ENCODE measurements at places on chromosomes 3 and 15.

DNA sequence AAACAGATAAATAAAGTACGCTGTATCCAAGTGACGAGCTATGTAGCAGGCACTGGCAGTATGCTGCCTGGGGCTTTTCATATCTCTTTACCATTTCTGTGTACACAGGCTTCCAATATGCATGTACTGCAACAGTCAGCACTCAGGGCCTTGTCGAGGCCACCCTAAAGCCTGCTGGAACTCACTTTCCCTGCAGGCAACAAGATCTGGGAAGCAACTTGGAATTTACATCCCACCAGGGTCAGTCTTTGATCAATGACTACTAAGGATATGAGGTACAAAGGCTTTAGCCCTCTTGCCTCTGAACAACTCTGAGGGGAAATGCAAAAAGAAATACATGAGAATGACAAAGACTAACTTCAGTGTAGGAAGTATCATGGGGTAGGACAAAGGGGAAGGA is 101.8 kb upstream of the ARL6 start:
- DNase-seq, result no peak

- no peak for DNase-seq
Measured at GRCh38 chr3:125594581-125595011, 701 bp downstream of the OSBPL11 start.

GRCh38 chr3:67357610-67358458 is 296.6 kb downstream of the SUCLG2 start:
- no peak for DNase-seq

DNA sequence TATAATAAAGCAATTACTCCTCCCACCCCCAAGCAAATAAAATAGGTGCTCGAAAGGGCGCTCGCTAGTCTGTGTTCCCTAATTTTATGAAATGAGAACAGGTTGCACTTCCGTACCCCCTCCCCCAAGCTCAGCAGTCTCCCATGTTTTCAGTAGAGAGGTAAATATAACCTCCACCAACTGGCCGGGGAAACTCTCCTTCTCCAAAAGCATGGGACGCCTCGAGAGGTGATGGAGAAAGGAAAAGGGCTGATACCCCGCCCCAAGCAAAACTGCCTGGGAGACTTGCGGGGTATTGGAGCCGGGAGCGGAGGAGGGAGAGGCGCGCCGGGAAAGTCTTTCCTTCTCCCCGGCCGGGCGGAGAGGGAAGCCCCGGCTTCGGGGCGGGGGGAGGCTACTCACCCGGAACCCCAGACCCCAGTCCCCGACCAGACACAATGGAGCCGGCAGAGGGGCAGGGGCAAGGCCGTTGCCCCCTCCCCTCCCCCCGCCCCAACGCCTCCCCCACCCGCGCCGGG is 605 bp downstream of the DCUN1D1 start:
- DNase-seq, result no peak

DNA sequence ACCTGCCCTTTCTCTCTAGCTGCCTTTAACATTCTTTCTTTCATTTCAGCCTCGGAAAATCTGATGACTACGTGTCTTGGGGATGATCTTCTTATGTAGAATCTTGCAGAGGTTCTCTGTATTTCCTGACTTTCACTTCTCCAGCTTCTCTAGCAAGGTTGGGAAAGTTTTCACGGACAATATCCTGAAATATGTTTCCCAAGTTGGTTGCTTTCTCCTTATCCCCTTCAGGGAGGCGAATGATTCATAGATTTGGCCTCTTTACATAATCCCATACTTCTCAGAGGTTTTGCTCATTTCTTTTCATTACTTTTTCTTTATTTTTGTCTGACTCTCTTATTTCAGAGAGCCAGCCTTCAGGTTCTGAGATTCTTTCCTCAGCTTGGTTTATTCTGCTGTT is 62.1 kb upstream of the CCDC54 start:
- no peak for DNase-seq

DNA sequence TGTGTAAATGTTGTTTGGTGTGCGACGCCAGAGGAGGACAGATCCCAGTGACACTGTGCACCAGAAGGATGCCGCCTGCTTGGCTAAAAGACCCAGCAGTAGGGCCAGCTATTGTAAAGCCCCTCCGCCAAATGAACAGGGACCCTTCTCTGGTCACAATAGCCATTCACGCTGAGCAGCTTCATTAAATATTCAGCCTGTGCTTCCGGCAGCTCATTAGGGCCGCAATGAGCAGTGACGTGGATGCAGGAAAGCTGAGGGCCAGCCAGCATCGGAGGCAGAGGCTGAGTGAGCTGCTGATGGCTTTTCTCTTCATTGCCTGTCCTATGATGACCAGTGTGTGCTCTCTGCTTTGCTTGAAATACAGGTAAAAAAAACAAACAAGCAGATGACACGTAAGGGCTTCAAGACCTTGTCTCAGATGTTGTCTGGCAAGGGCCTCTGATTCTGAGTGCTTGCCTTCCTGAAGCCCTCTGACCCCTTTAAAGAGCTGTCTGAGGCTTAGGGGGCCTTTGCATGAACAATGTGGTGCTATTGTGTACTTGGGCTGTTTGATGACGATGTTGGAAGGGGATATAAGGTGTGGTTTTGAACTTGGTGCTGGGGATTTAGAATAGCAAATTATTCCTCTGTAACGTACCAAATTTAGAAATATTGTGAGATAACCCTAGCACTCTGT is 130.4 kb downstream of the FEZF2 start:
- no peak for DNase-seq

DNA sequence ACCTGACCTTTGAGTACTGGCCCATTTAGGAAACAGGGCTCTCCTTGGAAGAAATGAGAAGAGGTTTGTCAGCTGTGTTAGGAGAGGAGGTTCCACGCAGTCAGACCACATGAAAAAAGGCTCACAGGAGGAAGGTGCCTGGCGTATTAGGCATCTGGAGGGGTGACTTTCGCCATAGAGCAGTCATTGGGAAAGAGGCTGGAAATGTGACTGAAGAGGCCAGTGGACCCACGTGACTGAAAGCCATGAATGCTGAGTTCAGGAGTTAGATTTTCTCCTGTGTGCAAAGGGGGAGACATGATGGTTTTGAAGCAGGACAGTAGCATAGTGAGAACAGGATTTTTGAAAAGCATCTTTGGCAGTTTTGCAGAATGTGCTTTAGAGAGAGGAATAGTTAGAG is 29.7 kb upstream of the RNF7 start:
- no peak for DNase-seq

DNA sequence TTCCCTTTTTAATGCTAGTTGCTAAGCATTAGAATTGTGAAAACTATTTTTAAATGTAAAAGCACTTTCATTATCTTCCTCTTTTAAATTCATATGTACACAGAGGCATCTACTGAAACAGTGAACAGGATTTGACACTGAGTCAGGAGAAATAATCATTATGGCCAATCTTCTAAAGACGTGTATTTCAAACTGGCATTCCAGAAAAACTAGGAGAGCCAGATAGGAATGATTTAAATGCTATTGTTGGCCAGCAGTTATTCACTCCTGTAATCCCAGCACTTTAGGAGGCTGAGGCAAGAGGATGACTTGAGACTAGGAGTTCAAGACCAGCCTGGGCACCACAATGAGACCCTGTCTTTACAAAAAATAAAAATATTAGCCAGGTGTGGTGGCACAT is 67.6 kb upstream of the RAP2B start:
- no peak for DNase-seq

GRCh38 chr15:57037548-57037947 is 119.1 kb downstream of the TCF12 start:
- no peak for DNase-seq

DNA sequence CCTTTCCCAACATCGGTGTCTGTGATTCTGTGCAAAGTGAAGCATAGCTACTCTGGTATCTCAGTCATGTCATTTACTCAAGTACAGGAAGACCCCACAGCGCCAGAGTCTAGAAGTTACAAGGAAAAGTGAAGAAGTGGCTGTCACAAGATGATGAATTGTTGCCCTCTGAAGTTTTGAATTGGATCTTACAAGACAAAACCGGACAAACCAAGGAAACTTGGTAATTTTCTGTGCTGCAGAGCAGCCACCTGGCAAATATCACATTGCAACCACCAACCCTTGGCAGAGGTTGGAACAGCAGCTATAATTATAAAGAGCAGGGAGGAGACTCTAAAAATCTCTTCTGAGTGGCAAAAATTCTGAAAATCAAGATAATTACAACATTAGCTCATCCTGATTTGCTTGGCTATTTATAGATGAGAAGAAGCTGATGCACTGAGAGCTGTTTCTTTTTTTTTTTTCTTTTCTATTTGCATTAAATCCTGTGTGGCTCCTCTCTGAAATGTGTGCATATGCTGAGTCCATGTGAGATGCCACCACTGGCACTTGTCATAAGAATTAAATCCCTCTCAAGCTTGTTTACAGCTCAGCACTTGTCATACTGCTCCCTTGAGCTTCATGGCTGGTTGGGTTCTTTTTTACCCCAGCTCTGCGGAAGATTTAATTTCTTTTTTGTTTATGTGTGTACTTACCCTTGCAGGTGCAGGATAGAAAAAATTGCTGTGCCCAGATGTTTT is 68.0 kb upstream of the MNS1 start:
- DNase-seq, result no peak

All from activated CD4-positive, CD25-positive, alpha-beta regulatory T cell (primary cell).